HCEC 1CT (cell line): ENCODE measurements at places on chromosomes 5 and 9.

DNA sequence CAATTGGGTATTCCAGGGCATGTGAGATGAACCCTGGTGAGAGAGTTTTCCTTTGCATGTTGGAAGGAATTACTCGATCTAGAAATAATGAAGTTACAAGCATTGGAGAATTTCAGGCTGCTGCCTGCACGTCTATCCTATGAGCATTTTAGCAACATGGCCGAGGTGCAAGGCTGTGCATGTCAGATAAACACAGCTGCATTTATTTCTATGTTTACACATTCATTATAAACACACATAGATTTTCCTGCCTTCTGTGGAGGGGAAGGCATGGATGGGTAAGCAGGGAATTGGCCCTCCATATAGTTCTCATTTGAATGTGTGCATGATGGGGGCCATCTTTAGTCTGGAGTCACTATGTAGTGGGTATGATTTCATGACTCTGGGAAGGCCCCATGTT lies 42.3 kb downstream of the AOPEP start:
- no peak for DNase-seq

- no peak for DNase-seq
These were observed 11.9 kb upstream of the RPS23 start for GRCh38 chr5:82290005-82290404.

- DNase-seq: peak; percentile 37
These were observed 125.6 kb downstream of the TRIO start for GRCh38 chr5:14268738-14269137.

GRCh38 chr5:54753753-54754152 lies 231.6 kb downstream of the ESM1 start:
- no peak for DNase-seq

GRCh38 chr9:130116346-130116745 lies 55.9 kb upstream of the NCS1 start:
- DNase-seq: no peak

DNA sequence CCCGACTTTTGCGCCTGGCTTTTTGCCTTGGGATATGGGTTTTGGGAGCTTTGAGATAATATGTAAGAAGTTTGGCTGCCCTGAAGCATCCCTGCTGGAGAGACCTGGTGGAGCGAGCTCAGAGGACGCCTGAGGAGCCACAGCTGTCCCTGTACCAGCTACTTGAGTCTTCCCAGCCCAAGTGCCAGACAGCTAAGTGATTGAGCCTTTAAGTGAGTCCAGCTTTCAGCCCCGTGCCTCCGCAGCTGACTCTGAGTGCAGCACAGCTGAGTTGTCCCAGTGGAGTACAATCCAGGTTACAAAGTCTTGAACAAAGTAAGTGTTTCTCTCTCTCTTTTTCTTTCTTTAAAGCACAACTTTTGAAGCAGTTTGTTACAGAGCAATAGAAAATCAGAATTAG lies 203.8 kb upstream of the DAP start:
- DNase-seq: no peak

GRCh38 chr9:129478961-129479630 lies 141.8 kb downstream of the C9orf50 start:
- DNase-seq: no peak

GRCh38 chr5:180795771-180796313 lies 6.8 kb downstream of the MGAT1 start:
- no peak for DNase-seq

DNA sequence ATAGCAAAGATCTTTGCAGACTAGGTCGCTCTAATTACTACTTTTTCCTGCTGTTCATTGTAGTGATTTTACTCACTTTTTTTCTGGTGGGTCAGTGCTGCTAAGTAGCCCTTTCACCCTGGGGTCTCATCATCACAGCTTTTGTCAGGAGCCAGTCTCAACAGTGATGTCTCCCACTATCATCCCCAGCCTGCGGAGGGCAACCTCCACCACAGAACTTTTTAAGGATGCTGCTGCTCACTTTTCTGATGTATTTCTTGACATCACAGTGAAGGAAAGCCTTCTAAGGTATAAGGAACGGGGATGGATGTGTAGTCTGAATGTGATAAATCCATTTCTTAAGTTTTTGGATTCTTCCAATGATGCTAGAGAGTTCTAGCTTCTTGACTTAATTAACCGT lies 242.5 kb upstream of the RIOK2 start:
- DNase-seq: peak; percentile 17

GRCh38 chr9:122172131-122172530 lies 12.4 kb downstream of the MORN5 start:
- DNase-seq: no peak

DNA sequence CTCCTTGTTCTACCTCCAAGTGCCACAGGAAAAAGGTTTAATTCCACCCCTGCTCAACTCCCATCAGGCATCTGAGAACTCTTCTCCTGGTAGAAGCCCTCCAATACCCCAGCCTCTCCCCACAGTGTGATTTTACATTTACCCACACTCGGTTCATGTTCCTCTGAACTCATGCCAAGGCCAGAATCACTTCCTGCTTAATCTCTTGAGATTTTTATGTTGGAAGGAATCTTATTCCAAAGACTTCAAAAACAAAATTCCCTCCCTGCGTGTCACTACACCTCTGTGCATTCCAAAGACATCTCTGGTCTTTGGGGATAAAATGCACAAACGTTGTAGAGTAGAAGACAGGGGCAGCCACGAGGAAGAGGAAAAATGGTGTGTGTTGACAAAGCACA lies 186.8 kb downstream of the ACTL7B start:
- no peak for DNase-seq

DNA sequence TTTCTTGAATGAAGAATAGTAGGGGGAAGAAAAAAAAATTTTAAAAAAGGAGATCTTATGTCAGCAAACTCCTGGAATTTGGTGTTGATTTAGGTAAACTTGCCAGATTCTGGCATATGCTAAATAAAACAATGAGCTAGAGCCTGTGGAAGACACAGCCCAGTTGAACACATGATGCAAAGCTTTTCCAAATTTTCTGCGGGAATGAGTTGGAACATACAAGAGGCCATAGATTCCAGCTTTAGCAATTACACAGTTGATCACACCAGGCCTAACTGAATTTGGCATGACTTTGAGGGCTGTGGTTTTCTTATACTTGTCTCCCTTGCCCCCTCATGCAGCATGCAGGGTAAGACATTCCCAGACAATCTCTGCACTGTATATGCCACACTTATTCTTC lies 297.0 kb downstream of the SH3GL2 start:
- DNase-seq: no peak

- no peak for DNase-seq
These were observed 58.7 kb upstream of the ERBIN start for GRCh38 chr5:65867542-65868195.

GRCh38 chr9:1658661-1659362 lies 356.3 kb upstream of the SMARCA2 start:
- DNase-seq: no peak

DNA sequence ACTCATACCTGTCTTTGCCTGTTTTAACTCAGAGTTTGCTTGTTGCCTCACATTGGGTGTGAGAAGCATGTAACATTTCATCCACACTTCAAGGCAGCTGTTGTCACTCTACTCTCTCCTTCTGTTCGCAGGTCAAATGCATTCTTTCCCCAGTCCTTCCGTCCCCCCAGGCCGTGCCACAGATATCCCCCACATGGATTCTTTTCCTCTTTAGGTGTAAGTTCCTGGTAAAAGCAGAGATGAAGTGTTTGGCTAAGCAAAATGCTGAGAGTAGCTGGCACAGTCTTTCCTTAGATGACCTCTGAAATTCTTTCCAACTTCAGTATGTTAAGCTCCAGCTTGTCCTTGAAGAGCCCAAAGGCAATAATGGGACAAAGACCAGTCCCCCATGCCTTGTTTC lies 328.2 kb downstream of the SLIT3 start:
- no peak for DNase-seq

DNA sequence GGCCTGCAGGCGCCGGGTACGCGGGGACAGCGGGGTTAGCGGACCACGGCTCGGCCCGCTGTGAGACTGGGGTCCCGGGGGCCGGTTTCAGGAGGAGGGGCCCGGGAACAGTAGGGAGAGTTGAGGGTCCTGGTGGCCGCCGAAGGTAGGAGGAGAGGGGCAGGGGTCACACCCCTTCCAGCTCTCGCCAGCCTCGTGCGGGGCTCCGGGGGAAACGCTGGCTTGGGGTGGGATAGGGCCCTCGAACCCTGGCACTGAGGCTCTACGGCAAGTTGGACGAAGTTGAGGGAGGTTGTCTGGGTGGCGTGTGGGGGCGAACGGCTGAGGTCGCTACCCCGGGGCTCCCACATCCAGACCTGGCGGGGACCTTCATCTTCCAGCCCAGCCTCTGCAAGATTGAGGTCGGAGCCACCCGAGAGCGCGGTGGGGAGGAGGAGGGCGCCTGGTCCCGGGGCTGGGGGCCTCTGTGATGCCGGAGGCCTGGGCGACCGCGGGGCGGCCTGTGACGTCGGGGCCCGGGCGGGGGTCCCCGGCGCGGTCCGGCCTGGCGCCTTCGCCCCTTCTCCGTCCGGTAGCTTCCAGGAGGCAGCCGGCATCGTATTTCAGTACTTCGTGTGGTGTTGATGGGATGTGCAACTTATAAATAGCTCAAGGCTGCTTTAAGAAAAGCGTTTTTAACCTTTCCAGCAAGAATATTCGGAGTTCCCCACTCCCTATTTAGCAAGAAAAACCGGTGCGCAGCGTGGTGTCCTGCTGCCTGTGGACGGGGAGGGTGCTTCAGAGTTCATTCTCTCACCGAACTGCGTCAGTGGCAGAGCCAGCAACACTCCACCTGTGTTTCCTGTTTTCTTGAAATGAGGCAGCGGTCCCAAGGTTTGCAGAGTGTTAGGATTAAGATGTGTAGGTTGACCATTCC lies 902 bp downstream of the HABP4 start:
- peak; percentile 9 for DNase-seq

- DNase-seq: no peak
These were observed 1979.1 kb upstream of the CDH9 start for GRCh38 chr5:29017501-29017900.

DNA sequence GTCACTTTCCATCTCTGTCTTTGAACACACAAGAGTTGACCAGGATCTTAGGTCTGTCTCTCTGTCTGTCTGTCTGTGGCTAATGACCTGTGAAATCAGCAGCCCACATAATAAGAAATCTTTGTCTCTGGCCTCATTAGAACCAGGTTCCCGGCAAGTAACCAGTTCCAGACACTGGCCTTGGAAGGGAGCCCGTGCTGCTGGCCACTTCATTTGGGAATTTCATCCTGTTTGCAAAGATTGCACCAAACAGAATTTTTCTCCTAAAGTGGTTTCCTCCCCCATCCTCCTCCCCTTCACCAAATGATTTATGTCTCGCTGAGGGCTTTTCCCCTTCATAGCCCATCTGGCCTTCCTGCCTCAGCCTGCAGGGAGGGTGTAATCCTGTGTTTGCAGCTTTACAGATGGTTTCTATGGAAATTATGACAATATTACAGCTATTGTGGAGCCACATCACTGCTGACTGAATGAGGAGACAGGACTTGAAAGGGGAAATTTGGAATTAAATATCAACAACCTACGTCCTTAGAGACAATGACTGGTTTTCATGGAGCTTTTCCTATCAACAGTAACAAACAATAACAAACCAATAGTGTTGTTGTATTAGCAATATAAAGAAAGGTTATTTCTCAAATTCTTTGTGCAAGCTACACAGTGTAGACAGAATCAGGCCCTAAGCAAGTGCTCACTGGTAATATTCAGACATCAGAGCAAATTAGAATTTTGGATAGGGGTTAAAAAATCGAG lies 25.7 kb downstream of the DPYSL3 start:
- peak; percentile 96 for DNase-seq

- DNase-seq: no peak
These were observed 61.0 kb upstream of the RAPGEF1 start for GRCh38 chr9:131800843-131801242.

DNA sequence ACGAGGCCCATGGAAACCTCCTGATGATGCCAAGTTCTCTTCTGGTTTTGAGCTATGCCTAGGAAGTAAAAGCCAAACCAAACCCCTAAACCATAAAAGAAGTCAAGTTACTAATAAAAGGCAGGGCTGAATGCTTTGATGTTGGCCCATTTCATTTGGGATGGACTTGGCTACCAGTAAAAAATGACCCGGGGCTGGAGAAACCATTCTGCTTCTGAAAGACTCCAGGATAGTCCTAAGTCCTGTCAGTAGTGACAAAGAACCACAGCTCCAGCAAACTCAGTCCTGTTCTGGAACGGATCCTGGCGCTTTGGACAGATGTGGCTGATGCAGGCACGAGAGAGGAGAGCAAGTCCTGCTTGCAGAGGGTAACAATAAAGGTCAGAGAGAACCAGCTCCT lies 68.6 kb downstream of the SH3PXD2B start:
- DNase-seq: no peak

DNA sequence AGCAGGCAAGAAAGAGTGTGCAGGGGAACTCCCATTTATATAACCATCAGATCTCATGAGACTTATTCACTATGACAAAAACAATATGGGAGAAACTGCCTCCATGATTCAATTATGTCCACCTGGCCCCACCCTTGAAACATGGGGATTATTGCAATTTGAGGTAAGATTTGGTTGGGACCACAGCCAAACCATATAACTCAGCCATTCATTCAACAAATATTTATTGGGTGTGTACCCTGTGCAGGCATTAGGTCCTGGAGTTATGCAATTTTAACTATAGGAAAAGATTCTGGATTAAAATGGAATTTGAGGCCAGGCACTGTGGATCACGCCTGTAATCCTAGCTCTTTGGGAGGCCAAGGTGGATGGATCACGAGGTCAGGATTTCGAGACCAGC lies 124.2 kb upstream of the GAS1 start:
- peak; percentile 30 for DNase-seq

DNA sequence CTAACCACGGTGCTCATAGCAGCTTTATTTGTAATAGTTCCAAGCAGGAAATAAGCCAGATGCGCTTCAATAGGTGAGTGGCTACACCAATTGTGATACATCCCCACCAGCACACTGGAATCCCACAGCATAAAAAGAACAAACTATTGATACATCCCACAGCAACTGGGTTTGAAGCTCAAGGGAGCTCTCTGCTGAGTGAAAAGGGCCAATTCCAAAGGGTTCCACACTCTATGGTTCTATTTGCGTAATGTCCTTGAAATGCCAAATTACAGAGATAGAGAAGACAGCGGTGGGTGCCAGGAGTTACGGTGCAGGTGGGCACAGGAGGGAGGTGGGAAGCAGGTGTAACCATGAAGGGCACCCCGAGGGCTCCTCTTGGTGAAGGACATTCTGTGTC lies 155.3 kb upstream of the PPP1R26 start:
- no peak for DNase-seq

- DNase-seq: no peak
These were observed 208.0 kb downstream of the PDZD2 start for GRCh38 chr5:31846934-31847333.

DNA sequence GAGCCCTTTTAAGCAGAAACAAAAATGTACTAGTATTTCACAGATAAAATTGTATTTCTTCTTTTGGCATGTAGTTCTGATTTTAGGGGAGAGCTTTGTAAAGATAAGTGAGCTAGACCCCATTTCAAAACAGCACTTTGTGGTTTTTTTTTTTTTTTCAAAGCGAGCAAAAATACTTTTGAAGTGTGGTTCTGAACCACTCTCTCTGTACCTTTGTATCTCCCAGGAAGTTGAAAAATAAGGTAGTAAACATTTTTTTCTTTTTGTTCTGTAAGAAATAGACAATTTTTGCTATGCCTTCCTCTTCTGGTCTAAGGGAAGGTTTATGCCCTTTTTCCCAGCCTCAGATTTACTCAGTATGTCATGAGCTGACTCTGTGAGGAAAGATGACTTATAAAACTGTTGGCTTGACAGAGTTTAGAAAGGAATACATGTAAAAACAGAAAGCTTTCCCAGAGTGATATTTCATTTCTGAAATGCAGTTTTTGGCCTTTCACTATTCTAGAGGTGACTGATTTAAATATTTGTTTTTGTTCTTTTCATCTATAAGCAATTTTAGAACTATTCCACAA lies 12.5 kb downstream of the ERCC6L2 start:
- DNase-seq: no peak
